ENCODE measurements at places on chromosomes 2 and 18. TPM values are rescaled to one million over a fixed set of nuclear protein-coding genes. Genes with fewer than 3 reads are reported as not detected.

DNA sequence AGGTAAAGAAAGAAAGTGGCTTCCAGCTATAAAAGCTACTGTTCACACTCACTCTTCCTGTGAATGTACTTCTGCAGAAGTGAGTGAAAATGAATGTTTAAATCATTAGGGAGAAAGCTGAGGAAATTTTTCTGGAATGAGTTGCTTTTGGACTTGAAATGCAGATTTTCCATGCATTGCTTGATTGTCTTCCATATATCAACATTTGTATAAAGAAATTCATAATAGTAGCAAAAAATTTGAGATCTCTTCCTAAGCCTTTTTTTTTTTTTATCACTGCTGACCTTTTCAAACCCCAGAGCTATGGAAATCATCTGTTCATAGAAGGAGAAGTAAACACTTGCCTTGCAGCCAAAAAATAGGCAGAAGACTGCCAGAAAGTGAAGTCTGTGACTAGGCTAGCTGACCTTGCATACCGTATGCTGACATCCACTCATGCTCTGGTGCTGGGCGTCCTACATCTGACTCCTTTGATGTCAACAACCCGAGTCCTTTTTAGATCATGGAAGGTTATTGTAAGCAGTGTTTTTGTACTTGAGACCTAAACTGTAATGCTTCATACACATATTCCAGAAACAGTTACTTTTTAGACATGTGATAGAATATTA is 154.5 kb upstream of the RASGRP3 start:
- no peak overlapping the region for H3K27ac ChIP-seq
- no peaks in the 10 kb centered on the region for H3K27me3 ChIP-seq
- H3K36me3 ChIP-seq, result no peaks in the 10 kb centered on the region
- no peak overlapping the region for H3K4me3 ChIP-seq

DNA sequence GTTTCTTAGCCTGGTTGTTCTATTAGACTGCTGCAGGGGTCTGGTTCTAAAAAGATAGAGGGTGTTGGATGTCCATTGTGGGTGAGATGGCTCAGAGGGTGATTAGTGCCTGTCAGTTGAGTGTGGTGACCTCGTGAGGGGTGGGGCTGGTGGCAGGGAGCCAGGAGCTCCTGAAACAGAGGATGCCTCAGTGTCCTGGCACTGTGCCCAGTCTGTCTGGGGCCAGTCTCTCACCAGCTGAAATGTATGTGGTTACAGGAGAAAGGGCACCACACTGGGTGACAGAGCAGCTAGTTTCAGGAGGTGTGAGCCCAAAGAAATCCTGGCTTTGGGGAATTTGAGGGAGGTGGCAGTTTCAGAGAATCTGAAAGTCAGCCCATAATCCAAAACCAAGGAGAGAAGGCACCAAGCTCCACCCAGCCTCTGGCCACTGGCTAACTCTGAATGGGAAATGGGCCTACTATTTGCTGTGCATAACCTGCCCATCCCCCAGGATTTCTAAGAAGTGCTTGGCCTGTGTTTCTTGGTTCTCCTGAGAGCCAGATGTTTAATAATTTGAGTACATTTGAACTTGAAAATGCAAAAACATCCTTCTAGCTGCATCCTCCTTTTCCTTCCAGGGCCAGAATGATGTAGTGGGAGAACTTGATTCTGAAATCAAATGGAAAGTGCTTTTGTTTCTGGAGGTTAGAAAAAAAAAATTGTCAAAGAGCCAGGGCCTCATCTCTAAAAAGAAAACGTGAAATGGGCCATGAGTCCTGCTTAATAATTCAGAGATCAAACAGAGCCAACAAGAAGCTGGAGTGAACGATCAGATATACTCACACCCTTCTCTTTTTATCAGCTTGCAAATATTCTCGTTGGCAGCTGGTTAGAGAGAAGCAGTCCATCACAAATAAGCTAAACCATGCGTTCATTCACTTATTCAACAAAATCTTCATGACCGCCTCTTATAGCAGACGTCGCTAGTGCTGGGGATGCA is 92.3 kb downstream of the B3GNT2 start:
- no peak overlapping the region for H3K27ac ChIP-seq
- peak; percentile 86 for DNase-seq
- H3K27me3 ChIP-seq, result no peaks in the 10 kb centered on the region
- peaks cover 31% of the 10 kb centered on the region for H3K4me1 ChIP-seq
- H3K4me3 ChIP-seq, result no peak overlapping the region
- H3K36me3 ChIP-seq, result peaks cover 5% of the 10 kb centered on the region

- no peak overlapping the region for H3K4me3 ChIP-seq
- H3K27me3 ChIP-seq, result no peaks in the 10 kb centered on the region
- DNase-seq, result no peak
- no peaks in the 10 kb centered on the region for H3K36me3 ChIP-seq
Measured at GRCh38 chr2:17627434-17627833, 86.9 kb downstream of the VSNL1 start.

DNA sequence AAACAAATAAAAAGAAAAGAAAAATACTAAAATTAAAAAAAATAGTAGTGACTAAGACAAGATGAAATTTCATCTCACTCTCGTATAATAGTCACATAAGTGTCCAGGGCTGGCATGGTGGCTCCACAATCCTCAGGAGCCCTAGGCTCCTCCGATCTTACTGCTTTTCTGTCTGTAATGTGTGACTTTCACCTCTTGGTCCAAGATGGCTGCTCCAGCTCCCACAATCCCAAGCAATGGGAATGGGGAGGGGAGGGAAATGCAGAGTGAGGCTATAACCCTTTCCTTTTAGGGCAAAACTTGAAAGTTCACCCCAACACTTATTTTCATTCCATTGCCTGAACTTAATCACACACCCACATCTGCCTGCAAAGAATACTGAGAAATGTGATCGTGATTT is 90.4 kb downstream of the MOGAT1 start:
- H3K27me3 ChIP-seq, result no peaks in the 10 kb centered on the region
- H3K27ac ChIP-seq, result no peak overlapping the region
- H3K4me1 ChIP-seq, result peaks cover 5% of the 10 kb centered on the region
- H3K4me3 ChIP-seq, result no peak overlapping the region
- H3K36me3 ChIP-seq, result no peaks in the 10 kb centered on the region

DNA sequence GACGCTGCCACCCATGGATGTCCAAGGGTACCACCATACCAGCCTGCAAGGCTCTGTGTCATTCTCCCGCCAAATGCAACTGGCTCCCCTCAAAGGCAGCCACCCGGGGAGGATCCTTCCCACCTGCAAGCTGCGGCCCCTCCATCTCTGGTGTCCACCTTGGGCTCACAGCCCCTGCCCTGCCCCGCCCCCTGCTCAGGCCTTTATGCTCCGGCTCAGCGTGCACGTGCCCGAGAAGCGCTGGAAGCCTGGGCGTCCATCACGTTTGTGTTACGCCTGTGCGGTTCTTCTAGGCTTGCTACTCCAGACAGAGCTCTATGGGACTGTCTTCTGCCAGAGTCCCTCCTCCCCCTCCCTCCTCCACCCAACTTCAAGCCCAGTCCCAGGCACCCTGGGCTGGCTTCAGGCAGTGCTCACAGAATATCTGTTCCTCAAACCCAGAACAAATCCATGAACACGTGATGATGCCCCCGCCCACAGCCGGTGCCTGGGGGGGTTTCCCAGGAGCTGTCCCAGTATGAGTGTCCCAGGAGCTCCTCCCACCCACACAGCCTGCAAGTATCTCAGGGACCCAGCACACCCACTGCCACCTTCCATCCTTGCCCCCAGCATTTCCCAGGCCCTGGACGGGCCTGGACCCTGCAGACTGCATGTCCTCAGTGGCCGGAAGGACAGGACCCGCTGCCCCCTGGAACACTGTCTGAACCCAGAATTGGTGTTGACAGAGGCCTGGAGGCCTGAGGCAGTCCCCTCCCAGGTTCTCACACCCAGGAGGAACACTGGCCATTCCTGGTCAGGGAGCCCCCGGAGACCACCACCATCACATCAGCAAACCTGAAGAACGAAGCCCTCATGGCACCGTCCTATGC is 30.3 kb downstream of the KIF1A start:
- H3K4me3 ChIP-seq, result no peak overlapping the region
- DNase-seq, result no peak
- peaks cover 17% of the 10 kb centered on the region for H3K27me3 ChIP-seq
- H3K4me1 ChIP-seq, result no peaks in the 10 kb centered on the region
- peaks cover 67% of the 10 kb centered on the region for H3K36me3 ChIP-seq

- H3K4me3 ChIP-seq, result no peak overlapping the region
- peaks cover 26% of the 10 kb centered on the region for H3K36me3 ChIP-seq
- no peaks in the 10 kb centered on the region for H3K27me3 ChIP-seq
- DNase-seq, result peak; percentile 55
- H3K4me1 ChIP-seq, result peaks cover 46% of the 10 kb centered on the region
Measured at GRCh38 chr18:26468931-26469340, 79.4 kb downstream of the KCTD1 start.

The HTR2B gene
- not detected for total RNA-seq

The GRHL1 gene
- 11.7 TPM for total RNA-seq

The PSTPIP2 gene
- 2.6 TPM for total RNA-seq

The IL1RN gene
- total RNA-seq, result 19.4 TPM
